ENCODE measurements at places on chromosomes 5 and 9.

DNA sequence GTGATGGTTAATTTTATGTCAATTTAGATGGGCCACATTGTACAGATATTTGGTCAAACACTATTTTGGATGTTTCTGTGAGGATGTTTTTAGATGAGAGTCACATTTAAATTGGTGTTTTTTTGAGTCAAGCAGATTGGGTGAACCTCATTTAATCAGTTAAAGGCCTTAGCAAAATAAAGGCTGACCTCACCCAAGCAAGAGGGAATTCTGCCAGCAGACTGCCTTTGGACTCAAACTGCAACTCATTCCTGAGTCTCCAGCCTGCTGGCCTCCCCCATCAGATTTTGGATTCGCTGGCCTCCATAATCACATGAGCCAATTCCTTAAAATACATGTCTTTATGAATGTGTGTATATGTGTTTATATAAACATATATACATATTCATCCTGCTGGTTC lies 282.7 kb upstream of the POU5F2 start:
- no peak for DNase-seq

GRCh38 chr9:8484597-8485191 lies 685.1 kb upstream of the DMAC1 start:
- no peak for DNase-seq

GRCh38 chr5:143791848-143792731 lies 19.9 kb upstream of the HMHB1 start:
- no peak for DNase-seq

DNA sequence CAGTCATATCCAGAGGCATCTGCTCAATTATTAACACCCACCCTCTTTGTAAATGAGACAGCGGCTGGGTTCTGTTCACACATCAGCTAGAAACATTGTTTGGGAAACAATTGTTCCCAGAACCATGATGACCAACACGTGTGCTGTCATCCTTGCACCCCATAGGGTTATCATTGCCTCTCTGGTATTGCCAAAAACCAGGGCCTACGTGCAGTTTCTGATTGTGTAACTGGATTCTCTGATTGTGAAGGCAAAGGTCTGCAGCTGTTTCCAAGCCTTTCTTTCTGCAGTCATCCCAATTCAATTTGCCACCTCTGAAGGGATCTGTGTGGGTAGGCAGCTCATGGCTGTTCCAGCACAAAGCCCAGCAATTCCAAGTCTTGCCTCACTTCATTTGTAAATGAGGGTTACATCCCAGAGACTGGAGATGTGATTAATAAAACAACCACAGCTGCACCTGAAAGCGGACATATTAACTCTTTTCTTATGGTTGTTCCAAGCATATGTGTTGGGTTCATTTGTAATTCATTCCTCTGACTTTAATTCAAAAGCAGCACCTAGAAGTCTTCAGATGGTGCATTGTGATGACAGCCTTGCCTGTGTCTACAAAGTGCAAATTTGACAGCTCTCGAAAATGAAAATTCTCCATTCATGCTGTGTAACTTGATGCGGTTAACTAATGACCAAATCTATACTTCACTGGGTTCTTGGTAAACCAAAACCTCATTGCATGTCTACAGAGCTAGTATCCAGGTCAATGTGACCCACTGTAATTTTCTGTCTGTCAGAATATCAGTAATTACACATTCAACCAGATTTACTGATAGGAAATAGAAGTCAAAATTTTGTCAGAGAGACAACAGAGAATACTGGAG lies 66.6 kb downstream of the YIPF5 start:
- DNase-seq: no peak

DNA sequence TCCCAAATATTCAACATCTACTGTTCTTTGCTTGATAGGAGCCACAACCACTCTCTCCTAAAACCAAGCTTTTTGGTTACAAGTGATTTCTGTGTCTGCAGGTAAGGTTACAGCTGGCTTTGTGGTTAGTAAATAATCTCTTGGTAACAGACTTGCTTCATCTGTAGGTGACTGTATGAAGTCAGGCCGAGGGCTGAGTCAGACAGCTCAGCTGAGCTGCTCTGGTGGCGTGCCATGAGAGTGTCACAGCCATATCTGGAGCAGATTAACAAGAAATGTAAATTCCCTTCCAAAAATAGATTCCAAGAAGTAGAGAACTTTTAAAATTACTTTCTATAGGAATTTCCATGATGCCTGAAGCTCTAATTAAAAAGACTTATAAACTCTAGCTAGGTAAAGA lies 23.7 kb upstream of the TAS2R1 start:
- no peak for DNase-seq

- no peak for DNase-seq
Measured at GRCh38 chr5:6705959-6706358, 7.3 kb upstream of the TENT4A start.

DNA sequence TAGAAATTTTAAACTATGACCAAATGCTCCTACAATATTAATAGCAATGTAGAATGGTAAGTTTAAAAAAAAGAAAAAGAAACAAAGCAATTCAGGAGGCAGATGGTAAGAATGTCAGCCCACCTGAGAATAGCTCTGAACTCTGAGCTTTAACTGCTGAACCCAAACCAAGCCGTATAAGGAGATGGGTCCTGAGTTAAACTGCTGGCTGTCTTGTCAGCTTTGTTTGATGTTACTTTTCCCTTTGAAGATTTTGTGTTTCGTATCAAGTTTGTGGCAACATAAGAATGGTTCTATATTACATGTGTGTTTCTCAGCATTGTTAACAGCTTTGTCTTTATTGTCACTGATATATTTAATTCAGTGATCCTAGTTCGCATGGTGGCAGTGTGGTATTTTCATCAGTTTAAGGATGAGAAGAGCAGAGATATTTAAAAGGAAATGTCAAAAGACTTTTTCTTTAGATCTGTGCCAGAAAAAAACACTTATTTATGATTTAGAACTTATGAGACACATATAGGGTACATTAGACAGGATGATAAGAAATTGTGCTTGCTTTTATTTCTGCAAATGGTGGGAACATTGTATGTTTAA lies 390.1 kb downstream of the CCDC171 start:
- DNase-seq: no peak

- DNase-seq: no peak
Measured at GRCh38 chr9:100990605-100991381, 37.7 kb upstream of the PLPPR1 start.

GRCh38 chr9:79300068-79300467 lies 271.7 kb upstream of the TLE4 start:
- DNase-seq: no peak
